ENCODE measurements at places on chromosomes 3 and 15. TPM values are rescaled to one million over a fixed set of nuclear protein-coding genes. Genes with fewer than 3 reads are reported as not detected.

GRCh38 chr15:80660119-80660518 lies 35.0 kb upstream of the ABHD17C start:
- no peak for DNase-seq

GRCh38 chr15:73287019-73287418 lies 81.7 kb downstream of the HCN4 start:
- no peak for DNase-seq

The SLC28A2 gene
- polyA plus RNA-seq, result not detected

GRCh38 chr3:55423782-55424181 lies 63.3 kb downstream of the WNT5A start:
- no peak for DNase-seq

The FRMD5 gene
- not detected for polyA plus RNA-seq

The DIPK2A gene
- polyA plus RNA-seq, result 5.4 TPM

The LSAMP gene
- polyA plus RNA-seq, result not detected

DNA sequence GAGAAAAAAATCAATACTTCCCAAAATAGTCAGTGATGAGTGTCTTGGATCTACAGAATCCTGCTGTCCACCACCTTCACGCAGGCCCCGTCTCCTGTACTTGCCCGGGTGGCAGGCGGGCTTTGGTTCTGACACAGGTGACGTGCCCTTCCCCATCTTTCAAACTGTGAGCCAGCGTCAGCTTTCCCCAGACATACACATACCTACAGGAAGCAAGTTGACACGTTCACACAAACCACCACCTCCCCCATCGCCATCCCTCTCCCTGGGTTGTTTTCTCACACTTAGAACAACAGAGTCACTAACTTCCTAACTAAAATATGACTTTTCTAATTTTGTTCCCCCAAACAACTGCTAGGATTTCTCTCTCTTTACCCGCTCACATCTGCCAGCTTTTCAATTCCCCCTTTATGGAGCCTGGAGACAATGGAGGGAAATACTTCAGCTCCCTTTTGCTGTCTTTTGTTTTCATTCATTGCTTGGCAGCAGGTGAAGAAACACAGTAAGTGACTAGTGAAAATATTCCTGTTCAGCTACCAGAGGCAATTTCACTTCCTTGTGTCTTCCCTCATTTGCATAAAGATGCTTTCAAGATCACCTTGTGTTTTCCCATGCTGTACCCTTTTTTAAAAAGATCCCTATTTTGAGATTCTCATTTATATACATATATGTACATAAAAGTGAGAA lies 248.3 kb downstream of the SLCO3A1 start:
- DNase-seq, result no peak

DNA sequence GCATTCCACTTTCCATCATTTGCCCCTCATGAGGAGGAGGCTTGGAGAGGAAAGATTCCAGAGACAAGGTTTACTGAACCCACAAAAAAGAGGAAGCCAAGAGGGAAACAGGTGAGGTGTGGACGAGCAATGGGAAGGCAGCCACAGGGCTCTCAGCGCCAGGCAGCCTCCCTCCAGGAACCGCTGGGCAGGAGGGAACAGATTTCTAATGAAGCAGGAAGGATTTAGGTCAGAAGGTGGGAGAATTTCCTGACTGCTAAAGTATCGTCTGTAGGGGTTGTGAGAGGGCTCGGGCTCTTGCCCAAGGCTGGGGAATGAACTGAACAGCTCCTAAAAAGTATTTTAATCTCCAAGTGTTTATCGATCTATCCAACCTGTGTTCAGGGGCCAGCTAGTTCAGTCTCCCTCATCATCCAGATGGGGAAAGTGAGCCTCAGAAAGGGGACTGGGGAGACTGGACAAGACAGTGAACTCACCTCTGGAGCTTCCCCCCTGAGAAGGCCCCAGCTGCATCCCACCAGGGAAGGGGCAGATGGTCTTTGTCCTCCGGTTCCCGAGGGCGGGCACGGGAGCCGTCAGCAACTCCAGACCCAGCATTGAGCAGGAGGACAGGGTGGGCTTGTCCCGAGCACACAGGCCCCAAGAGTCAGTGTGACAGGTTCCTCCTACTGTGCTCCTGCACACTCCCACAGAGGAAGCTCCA lies 10.5 kb downstream of the LOXL1 start:
- no peak for DNase-seq

DNA sequence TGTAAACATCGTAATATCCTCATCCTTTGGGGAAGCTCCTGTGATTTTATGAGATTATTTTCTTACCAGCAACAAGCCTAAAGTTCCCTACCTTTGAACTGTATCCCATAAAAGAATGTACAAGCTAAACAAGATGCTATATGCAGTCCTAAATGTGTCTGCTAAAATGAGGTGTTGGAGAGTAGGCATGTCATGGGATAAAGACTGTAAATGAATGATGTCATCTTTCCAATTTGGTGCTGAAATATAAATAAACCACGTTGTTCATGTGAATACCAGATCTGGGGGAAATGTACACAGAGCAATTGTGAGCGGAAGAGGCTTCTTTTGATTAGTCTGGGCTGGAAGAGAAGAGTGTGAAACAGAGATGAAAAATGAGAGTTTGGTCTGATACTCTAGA lies 214.9 kb upstream of the WNT5A start:
- no peak for DNase-seq

- no peak for DNase-seq
Measured at GRCh38 chr3:71241246-71241901, 342.2 kb downstream of the FOXP1 start.

GRCh38 chr3:66555214-66555844 lies 54.5 kb upstream of the LRIG1 start:
- DNase-seq, result no peak

The PLA2G4F gene
- polyA plus RNA-seq, result not detected

DNA sequence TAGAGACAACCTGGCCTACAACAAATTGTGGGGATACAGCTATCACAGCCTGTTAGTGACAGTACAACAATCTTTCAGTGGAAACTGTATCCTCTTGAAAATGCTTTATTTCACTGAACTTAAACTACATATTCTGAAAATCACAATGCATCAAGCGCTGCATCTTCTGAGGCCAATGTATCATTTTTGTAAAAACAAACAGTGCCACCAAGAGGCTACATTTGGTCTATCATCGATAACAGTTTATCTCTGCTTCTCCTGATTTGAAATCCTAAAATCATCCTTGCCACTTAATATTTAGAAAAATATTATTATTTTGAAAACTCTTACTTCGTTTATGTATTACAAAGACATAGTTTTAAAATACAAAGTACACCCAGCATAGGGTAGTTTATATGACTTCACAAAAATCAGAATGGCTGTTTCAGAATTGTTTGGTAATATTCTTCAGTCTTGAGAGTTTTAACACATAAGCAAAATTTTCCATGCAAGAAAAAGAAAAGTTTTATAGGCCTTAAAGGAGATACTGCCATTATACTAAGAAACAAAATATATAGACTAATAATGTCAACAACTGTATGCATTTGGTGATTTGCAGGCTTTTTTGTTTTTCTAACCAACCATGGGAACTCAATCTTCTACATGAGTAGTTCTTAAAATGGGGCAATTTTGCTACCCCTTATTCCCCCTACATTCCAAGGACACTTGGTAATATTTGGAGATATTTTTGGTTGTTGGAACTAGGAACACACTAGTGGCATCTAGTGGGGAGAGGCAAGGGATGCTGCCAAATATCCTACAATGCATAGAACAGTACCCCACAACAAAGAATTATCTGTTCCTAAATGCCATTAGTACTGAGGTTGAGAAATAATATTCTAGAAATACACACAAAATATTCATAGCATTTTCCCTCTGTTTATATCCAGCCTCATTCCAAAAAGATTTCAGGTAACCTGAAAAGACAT lies 42.3 kb downstream of the WDR72 start:
- DNase-seq, result no peak

The BMF gene
- polyA plus RNA-seq, result 0.86 TPM

- DNase-seq, result no peak
Measured at GRCh38 chr3:17432236-17432635, 310.2 kb downstream of the TBC1D5 start.

The RTP1 gene
- polyA plus RNA-seq, result not detected

DNA sequence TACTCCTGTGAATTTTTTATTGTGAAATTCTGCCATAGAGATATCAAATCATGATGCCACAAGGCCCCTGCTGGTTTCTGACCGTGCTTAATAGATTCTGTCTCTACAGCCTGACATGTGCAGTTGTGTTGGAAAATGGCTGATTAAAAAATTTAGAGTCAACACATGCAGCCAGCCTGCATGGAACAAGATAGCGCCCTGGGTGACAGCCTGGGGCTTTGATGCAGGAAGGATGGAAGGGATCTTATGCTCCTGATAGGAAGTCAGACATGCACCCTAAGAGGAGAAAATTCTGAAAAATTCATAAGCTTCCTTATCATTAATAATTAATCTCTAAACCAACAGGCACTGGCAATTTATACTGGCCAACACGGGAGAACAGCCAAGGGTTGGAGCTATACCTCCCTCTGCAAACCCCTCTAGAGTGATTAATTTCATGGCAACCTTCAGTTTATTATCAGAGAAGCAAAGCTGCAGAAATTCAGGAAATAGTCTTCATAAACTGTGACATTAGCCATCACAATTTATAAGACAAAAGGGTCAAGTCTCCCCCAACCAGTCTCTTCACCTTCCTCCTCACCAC lies 198.4 kb downstream of the CADPS start:
- DNase-seq, result no peak

DNA sequence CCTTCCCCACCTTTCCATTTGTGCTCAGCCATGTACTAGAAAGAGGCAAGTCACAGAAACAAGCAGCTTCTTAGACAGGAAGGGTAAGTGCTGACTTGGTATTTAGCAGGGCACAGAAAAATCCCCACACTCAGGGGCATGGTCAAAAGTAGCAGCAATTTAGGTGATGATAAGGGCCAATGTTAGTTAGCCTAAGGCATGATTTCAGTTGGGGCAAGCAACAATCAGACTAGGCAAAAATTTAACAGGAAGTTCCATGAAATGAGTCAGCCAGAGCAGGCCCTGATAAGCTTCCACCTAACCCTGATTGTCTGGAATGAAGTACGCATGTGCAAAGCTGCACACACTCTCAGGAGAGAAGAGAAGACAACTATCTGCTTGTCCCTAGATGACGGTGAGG lies 423.4 kb upstream of the UBE2E2 start:
- DNase-seq, result no peak

The SLC22A13 gene
- 0.09 TPM for polyA plus RNA-seq

- DNase-seq, result no peak
Measured at GRCh38 chr3:9330166-9330703, 32.6 kb upstream of the THUMPD3 start.

The CFAP100 gene
- not detected for polyA plus RNA-seq

DNA sequence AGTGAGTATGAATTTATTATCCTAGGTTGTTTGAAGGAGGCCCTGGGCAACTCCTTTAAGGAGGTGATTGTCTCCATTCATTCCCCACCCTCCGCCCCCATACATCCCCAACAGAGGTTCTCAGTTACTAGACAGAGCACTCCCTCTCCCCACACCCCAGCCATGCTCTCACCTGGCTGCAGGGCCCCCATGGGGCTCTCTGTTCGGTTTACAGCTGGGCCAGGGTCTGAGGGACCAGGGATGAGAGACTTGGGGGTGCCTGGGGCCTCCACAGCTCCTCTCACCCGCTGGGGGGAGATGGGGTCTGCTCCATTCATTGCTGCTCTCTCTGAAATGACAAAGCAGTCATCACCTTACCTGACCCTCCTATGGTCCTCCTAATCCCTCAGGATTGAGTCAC lies 3.6 kb downstream of the PRRT3 start:
- DNase-seq, result no peak

The GABRB3 gene
- 0.27 TPM for polyA plus RNA-seq

The IQCB1 gene
- polyA plus RNA-seq, result 28.6 TPM

GRCh38 chr3:101791778-101792177 lies 12.8 kb downstream of the NXPE3 start:
- no peak for DNase-seq

The C3orf85 gene
- not detected for polyA plus RNA-seq

The PPCDC gene
- polyA plus RNA-seq, result 41.6 TPM

DNA sequence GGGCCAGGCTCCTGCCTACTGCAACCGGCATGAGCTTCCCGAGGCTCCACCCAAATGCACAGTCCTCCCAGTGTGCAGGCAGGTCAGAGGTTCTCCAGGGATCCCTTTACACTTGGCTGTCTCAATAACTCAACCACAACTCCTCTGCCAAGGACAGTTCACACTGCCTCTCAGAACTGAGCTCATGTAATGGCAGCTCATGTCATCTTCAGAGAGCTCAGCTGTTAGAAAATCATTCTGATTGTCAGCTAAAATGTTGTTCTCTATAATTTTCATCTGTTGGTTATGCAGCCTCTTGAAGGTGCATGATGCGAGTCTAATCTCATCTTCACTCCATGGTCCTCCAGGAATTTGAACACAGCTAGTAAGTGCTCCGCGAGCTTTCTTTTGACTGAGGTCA lies 76.7 kb downstream of the SST start:
- no peak for DNase-seq

- no peak for DNase-seq
Measured at GRCh38 chr3:39090922-39091321, 16.5 kb downstream of the GORASP1 start.

DNA sequence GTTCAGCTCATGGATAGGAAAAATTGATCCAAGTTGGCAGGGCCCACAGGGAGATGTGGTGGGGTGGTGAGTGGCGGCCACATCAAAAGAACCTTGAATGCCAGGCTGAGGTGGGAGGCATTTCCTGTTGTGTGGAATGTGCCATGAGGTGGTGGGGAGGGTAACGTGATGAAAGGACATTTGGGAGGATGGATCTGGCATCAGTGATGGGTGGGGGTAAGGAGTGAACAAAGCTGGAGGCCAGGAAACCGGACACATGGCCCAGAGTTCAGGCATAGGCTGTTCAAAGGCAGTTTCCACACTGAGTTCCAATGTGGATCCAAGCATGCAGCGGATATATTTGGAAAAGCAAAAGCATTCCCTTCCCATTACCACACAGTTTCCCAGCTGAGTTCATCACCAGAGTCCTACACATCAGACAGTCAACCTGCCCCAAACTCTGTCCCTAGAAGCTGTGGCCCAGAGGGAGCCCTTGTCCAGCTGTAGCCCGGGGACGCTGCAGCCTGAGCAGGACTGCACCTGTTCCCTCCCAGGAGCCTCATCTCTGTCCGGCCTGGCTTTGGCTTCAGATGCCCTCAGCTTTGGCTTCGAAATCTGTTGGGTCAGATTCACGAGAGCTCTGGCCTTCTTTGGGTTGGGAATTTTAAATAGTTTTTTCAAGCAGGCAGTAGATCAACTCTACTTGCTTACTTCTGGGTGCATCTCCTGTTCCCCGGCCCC lies 37.8 kb upstream of the GOLGA6B start:
- no peak for DNase-seq

DNA sequence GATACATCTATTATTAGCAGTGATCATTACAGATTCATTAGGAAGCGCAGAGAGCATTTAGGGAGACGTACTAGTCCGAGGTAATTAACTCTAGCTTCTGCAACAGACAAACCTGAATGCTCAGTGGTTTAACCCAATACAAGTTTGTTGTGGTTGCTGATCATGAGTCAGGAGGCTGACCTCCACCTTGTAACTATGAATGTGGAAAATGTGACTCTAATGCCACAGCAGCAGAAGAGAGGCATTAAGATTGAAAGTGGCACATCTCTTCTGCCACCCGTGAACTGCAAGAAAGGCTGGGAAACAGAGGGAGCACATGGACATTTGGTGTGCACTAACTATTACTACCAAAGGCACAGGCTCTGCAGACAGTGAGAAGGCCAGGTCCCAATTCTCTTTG lies 71.2 kb upstream of the C3orf80 start:
- no peak for DNase-seq

All from K562 (cell line).